Stimulated activated CD4-positive, alpha-beta T cell treated with anti-CD3 and anti-CD28 coated beads, Interleukin-12 subunit alpha, Interleukin-12 subunit beta, amount 100 ng/mL, for 4 hours (primary cell): ENCODE measurements at places on chromosomes 4 and X.

GRCh38 chr4:139898293-139898692, 232.7 kb downstream of the MGST2 start:
- no peak for DNase-seq

- DNase-seq = no peak
Measured at GRCh38 chr4:53306729-53307128, 59.1 kb downstream of the SCFD2 start.

GRCh38 chr4:178427663-178428062, 985.4 kb upstream of the AGA start:
- no peak for DNase-seq

GRCh38 chr4:10747186-10747585, 62.6 kb upstream of the CLNK start:
- DNase-seq = no peak

DNA sequence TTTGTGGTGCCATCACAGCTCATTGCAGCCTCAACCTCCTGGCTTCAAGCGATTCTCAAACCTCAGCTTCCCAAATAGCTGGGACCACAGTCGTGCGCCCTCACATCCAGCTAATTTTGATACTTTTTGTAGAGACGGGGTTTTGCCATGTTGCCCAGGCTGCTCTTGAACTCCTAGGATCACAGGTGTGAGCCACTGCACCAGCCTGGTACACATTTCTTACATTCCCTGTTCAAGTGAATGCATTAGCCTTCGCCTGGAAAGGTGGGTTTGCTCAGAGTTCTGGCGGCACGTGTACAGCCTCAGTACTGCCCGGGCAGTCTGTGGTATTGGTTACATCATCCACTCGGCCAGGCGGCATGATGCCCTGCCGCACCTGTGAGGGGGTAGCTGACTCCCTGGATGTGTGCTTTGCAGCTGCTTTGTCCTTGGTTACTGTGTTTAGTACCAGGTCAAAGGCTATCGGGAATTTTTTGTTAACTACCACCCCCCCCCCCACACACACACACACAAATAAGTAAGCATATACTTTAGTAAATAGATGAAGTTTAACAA, 57.1 kb downstream of the TNIP2 start:
- DNase-seq = no peak

- no peak for DNase-seq
Measured at GRCh38 chr4:52713456-52713937, 37.7 kb downstream of the ERVMER34-1 start.

- DNase-seq = no peak
Measured at GRCh38 chr4:147550626-147551246, 66.5 kb upstream of the TMEM184C start.

DNA sequence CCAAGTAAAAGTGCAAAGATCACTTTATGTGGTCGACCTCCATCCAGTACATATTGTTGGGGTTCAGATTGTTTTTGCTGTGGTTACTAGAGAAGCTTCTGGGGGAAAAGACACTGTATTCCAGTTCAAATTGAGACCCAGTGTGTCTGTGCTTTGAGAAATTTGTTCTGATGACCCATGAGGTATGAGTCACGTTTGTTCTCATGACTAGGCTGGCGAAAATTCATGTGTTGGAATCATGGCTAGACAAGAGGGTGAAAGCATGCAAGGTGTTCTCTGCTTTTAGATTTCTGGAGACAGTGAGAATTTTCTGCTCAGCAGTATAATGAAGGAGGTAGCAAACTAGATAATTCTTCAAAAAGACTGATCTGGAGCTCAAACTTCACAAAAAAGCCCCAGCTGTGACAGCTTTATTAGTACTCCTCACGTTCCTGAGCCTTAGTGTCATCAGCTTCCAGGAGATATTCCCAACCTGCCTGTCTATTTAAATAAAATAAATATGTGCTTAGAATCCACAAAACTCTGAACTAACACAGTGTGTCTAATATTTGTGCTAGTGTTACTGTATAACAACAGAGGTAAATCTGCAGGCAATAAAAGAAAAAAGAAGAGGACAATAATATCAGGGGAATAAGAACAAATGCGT, 24.4 kb upstream of the FAM47B start:
- DNase-seq = no peak

DNA sequence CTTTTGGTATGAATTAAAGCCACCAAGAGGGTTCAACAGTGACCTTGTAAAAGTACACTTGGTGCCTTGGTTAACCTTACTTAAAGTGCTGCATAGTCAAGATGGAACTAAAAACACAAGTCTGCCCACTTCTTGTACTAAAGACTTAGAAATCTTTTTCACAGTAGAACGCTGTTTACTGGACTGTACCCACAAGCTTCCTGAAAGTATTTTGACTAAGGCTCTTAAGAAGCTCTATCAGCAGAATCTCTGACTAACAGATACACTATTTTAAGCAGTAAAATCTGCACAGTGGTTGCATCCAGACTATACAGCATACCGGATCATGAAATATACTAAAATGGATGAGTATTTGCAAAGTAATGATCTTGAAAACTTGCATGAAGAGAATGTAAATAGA, 7.2 kb downstream of the RAB28 start:
- no peak for DNase-seq

- no peak for DNase-seq
Measured at GRCh38 chr4:122744229-122744628, 11.7 kb downstream of the BBS12 start.

DNA sequence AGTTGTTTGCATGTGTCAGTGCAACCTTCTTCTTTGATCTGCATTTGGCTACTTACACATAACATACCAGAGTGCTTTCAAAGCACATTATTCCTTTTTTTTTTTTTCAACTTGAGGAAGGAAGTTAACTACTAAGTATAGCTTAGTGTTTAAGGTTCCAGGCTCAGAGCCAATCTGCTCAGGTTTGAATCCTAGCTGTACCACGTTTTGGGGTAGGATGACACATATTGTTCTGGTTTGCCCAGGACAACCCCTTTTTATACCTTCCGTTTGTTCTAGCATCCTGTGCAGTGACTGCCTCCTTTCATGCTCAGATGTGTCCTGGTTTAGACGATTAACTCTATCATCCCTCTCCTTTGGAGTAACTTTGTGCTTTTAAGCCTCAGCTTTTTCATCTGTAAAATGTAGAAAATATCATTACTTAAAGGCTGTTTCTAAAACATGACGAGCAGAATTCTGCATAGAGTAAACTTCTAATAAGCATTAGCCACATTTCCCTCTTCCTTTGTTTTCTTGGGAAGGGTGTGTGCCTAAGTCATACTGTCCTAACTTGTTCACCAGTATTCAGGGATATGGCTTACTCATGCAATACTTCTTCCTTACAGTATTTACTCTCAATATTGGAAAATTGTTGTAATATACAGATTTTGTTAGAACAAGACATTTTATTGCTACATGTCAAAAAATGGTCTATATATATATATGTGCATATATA, 281.3 kb downstream of the C4orf33 start:
- no peak for DNase-seq

GRCh38 chr4:147409350-147409749, 71.5 kb upstream of the EDNRA start:
- no peak for DNase-seq

DNA sequence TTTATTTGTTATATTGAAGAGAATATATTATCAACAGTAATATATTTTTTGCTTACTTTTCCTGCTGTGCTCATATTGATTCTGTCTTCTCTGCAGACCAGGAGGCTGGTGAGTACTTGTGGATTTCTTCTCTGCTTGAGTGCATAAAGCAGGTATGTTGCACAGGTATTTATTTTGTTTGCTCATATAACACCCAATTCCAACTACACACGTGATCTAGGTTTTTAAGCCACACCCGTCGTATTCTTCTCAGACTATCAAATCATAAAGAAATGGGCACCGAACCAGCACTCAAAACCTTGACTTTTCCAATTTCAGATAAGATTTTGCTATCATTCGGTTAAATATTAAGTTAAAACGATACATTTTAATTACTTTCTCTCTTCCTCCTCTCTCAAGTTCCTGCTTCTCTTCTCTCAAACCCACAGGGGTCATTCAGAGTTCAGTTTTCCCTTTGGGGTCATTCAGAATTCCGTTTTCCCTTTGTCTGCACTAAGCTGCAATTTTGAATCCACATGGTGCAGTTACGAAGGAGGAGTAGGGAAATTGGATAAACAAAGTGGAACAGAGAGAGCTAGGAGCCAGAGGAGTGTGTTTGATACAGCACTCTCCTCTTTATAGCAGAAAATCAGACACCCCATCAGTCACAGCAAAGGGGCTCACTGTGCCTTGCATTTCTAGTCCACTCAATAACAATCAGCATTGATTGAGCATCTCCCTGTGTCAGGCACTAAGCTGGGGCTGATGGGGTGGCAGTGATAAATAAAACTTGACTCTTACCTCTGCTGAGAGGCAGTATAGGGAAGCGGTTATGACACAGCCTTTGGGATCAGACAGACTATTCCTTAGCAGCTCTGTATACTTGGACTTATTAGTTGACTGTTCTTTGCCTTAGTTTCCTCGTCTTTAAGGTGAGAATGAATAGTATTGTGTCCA, at the start of gene ADH1C:
TSS of gene ADH1C (minus strand) at position 145 of the 936 bp plus-strand sequence. CDS start at position 74, 71 bp downstream.
- no peak for DNase-seq

- no peak for DNase-seq
Measured at GRCh38 chrX:150226223-150226965, 136.7 kb upstream of the MAMLD1 start.

DNA sequence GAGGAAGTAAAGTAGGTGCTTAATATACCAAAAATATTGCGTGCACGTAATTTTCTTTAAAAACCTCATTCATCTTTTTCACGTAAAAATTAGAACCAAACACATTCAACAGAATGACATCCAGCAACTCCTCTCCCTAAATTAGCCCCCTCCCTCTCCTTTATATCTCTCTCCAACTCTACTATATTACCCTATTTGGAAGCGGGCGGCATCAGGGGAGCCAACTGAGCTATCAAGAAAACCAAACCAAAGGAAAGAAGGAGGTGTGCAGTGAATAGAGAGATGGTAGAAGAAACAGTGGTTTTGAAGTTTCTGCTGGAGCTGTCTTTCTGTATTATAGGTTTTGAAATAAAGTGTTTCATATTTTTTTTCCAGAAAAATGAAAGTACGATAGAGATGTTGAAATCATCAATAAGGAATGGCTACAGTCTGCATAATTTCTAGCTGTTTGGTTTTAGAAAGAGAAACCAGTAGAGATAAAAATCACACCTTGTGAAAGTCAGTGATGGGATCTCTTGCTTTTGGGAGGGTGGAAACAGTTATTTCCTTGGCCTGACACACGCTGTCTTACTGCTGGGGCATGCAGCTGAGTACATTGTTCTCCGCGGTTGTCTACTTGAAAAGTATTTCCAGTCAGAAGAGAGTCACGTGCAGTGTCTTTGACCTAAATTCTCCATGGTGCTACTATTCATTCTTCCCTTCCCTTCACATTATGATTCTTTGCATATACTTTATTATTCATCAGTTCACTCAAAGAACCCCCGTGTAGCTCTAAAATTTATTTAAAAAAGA, 94.1 kb upstream of the WDR17 start:
- no peak for DNase-seq

DNA sequence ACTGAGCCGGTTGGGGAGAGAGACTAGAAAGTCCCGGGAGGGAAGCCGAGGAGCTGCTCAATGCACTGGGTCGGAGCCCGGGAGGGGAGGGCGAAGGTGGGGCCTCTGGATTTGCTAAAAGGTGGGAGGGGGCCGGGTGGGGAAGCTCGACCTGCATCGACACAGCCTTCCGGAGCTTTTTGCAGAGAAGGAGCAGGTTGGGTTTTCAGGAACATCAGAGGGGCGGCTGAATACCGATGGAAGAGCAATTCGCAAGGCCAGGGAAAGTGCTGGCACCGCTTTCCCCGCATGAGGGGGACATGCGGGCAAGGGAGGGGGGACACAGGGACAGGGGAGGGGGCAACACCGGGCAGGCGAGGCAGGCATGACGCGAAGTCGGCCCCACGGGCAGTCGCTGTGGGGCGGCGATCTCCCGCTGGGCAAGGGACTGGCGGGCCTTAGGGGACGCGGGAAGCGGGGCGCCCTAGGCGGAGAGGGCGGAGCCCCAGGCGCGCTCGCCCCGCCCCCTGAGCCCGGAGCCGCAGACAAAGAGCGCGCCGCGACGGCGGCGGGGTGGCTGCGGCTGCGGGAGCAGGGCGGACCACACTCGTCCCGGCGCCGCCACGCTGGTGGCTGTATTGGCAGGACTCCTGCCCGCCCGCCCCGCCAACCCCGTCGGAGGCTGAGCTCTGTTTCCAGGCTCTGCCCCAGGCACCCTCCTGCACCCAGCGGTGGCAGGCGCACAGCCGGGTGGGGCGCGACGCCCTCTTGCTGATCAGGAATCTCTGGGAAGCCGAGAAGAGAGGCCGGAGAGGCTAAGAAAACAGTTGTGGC, 11.6 kb downstream of the PDZD4 start:
- peak; percentile 51 for DNase-seq

DNA sequence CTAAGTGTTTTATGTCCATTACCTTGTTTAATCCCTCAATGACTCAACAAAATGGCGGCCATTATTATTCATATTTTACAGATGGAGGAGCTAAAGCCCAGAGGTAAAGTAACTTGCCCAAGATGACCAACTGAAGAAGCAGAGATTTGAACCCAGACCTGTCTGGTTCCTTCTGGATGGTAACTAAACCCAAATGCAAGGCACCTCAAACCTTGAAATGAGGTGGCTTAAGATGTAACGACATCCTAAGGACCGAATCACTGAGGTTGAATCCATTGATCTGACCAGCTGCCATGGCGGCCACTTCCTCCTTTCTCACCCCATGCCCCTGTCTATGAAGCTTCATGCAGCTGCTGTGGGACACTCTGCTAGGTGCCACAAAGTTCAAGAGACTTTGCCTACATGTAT, 932 bp downstream of the TLR10 start:
- DNase-seq = no peak

DNA sequence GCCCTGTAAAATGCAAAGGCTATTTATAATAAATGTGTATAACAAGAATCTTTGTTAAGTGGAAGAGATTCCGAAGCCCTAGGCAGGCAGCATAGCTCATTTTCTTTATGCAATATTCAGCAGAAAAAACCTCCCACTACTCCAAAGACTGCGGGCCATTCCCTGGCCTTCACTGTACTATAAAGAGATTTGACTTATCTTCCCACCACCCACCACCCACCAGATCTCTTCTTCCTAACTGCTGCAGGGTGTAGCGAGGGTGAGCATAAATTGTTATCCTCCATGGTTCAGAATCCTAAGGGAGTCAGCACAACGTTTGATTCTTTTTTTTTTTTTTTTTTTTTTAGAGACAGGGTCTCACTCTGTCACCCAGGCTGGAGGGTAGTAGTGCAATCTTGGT, 114.8 kb downstream of the NSUN7 start:
- DNase-seq = no peak

GRCh38 chrX:149152941-149153340, 352.2 kb downstream of the IDS start:
- DNase-seq = no peak

DNA sequence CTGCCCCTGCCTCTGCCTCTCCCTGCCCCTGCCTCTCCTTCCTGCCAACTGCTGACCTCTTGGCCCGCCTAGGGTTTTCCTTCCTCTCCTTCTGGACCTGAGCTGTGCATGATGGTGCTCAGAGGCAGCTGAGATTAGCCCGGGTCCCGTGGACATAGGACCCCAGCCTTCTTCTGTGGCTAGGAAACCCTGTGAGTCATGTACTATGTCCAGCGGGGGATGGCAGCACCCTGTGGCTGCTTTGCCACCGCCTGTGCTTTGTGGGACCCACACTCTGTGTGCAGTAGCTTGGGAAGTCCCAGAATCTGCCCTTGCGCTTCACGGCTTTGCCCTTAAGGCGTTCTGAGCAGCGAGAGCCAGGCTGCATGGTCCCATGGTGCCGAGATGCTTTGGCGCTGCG, 105.5 kb upstream of the PSAPL1 start:
- DNase-seq = no peak
